ENCODE measurements at places on chromosomes 12 and 14.

DNA sequence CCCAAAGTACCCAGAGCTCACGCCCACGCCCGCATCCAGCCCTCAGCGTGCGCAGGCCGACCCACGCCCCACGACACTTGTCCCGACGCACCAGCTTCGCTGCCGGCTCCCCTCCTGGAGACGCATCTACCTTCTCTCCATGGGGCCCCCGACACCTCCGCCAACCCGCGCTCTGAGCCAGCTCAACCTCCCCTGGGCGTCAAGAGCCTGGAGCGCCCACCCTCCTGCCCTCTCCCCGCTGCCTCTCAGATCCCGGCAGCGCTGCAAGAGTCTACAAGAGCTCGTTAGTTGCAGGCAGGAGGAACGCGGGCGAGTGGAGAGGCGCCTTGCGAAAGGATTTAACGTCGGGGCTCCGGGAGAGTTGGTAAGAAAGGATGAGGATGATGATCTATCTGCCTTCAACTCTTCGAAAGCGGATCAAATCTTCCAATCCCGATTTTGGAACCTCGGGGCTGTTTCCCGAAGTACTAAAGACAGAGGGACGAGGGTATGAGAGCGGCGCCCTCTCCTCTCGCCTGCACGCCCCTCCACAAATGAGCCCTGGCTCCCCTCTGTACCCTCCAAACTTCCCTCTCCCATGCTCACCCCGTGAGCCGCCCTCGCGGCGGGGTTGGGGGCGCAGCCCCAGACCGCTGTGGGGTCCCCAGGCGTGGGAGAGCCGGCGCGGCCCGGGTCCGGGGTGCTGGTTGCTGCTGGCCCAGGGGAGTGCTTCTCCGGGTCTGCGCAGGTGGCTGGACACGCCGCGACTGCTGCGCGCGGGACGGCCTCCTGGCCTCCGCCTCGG lies 979 bp downstream of the LTBP2 start:
- DNase-seq: no peak

- DNase-seq: no peak
These were observed at the start of gene PMCH for GRCh38 chr12:102197789-102198188. Gene PMCH, minus strand, starts transcription at chr12:102197833. Its CDS starts 63 bp downstream, at chr12:102197770.

DNA sequence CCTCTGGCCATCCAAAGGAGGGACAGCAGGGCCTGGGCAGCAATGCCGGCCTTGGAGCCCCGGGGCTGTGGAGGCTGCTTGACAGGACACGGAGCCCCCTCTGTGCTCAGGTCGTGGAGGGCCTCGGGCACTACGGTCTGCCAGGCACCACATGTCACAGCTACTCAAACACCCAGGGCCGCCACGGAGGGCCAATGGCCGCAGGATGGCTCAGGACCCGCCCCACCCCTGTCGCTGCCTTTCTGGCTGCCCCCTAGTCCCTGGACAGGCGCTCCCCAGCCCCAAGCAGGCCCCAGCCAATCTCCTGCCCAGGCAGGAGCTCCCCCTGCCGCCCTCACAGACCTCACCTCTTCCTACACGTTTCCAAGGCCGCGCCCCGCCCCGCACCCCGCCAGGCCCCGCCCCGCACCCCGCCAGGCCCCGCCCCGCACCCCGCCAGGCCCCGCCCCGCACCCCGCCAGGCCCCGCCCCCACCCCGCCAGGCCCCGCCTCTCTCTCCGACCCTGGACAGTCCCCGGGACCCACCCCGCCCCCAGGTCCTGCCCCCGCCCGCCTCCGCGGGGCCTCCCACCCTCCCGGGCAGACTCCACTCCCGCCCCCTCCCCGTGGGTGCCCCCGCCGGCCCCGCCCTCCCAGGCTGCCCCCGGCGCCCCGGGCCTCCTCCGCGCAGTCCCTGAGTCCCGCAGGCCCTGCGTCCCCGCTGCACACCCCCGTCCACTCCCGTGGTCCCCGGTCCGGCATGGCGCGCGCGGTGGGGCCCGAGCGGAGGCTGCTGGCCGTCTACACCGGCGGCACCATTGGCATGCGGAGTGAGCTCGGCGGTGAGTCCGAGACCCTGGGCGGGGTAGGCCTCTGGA lies at the start of gene ASPG:
TSS of gene ASPG (plus strand) at position 669 of the 857 bp plus-strand sequence. CDS start at position 740, 71 bp downstream.
- DNase-seq: no peak

DNA sequence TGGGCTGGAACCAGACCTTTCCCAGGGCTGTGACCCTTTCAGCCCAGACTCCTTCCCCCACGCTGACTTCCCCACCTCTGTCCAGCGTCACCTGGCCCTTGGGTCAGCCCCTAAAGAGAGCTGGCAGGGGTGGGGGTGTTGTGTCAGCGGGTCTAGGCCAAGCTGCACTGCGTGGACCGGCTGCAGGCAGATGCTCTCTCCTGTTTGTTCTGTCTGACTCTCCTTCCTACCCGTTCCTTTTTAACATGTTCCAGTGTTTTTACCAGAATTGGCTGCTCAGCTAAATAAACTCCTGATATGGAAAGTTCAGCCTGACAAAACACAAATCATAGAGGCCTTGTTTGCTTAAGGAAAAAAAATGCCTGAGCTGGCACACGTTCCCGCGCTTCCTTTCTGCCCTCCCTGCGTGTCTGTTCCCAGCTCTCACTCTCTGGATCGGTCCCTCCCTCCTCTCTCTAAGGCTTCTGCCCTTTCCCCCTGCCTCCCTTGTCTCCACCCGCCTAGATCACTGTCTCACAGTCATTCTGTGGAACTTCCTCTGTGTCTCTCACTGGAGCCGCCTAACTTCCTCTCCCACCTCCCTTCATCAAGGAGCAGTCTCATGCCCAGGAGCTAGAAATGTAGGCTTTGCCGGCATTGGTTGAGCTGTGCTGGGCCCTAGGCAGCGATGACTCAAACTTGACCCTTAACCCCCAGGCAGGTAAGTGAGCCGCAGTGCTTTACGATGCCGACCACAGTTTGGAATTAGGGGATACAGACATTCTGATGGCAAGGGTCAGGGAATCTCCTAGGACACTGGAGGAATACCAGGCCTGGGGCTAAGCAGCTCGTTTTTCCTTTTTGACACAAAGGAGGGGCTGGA lies 15.5 kb upstream of the MLXIP start:
- no peak for DNase-seq

- no peak for DNase-seq
These were observed 1435.9 kb upstream of the TMEM132C start for GRCh38 chr12:126830778-126831680.

DNA sequence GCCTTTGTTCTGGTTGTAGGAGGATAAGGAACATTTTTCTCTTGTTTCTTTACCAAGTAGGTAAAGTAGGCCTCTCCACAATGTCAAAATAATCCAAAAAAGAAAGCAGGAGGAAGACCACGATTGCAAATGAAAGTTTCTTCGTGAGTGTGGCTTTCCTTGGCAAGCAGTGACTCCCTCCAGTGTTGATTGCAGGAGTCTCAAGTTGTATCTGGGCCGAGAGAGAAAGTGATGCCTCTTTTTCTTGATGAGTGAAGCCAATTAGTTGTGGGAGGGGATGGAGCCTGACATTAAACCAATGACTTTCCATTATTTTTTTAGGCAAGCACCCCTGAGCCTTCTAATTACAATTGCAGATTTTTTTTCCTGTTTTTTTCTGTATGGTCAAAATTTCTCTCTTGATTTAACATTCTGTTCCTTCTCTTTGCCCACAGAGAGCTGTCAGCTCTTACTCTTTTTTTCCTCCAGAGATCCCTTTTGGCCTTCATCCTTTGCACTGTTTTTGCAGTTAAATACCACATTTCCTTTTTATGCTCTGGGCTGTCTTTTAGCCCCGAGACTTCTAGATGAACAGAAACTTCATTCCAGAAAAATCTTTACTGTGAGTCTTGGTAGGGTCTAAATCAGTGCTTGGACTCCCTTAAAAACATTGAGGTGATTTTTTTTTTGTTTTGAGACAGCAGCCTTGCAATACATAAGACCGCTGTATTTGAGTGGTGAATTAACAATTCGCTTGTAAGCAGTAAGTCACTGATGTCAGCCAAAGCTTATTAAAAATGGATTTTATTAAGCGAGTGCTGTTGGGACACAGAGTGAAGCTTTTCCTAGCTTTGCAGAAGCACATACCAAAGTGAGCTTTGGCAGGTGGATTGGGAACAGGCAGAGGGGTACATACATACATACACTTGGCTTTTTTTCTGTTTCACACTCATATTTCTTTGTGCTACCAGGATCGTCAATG lies 15.8 kb downstream of the FBXW8 start:
- DNase-seq: no peak

GRCh38 chr14:35034440-35034833 lies 11.6 kb upstream of the FAM177A1 start:
- DNase-seq: no peak

DNA sequence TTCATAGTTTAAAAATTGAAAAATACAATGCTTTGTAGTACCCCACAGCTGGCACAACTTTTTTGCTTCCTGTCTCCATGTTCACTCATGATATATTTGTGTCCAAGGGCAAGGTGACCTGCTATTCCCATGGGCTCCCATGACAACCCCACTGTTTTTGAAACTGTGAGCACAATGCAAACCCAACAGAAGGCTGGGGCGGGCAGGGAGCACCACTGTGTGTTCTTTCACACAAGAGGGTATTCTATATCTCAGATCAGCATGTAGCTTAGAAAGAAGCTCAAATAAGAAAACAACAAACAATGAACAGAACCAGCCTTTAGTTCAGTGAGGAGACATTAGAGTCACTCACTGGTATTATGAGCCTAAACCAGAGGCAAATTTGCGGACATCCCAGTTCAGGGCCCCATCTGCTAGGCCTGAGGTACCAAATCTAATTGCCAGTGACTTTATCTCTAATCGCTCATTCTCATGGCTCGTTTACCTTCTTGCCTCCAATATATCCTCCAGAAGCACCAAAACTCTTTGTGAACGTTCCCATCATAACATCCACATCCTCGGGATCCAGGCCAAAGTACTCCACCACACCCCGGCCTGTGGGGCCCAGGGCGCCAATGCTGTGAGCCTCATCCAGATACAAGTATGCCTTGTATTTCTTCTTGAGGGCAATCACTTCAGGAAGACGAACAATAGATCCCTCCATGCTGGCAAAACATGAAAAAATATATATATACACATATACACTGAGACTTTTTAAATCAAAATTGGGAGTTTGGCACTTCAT lies 56.4 kb upstream of the ISM2 start:
- no peak for DNase-seq

DNA sequence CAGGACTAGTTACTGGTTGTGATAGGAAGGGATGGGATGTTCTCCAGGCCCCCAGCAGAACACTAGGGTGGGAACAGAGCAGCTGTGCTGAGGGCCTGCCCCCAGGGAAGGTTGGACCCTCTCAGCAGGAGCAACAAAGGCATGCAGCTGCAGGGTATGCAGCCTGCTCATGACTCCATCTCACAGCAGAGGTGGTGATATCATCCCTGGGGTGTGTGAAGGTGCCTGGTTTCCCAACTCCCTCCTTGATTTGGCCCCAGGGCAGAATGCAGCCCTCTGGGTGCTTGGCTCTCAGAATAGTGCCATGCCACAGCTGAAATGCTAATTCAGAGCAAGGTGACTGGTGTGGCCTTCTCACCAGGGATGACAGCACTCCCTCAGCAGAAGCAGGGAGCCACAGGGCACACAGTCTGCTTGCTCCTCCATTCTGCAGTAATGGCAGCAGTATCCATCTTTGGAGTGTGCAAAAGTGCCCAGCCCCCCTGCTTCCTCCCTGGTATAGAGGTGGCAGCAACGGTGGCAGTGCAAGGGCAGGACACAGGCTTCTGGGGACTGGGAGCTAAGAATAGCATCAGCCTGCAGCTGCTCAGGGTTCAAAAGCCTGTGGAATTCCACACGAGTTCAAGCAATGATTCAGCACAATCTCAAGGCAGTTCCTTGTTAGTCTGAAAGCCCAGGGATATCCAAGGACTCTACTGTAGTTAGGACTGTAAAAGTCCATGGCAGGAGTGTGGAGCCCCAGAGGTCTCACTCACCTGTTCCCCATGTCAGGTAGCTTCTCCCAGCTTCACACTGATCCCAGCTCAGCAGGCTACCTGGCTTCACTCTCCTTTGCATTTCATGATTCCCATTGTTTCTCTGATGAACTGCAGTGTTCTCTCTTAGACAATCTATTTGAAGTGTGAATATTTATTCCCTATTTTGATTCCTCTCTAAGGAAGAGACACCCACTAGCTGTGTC lies 298.1 kb upstream of the FOXG1 start:
- no peak for DNase-seq

- no peak for DNase-seq
These were observed 9.5 kb downstream of the ACIN1 start for GRCh38 chr14:23085458-23085857.

DNA sequence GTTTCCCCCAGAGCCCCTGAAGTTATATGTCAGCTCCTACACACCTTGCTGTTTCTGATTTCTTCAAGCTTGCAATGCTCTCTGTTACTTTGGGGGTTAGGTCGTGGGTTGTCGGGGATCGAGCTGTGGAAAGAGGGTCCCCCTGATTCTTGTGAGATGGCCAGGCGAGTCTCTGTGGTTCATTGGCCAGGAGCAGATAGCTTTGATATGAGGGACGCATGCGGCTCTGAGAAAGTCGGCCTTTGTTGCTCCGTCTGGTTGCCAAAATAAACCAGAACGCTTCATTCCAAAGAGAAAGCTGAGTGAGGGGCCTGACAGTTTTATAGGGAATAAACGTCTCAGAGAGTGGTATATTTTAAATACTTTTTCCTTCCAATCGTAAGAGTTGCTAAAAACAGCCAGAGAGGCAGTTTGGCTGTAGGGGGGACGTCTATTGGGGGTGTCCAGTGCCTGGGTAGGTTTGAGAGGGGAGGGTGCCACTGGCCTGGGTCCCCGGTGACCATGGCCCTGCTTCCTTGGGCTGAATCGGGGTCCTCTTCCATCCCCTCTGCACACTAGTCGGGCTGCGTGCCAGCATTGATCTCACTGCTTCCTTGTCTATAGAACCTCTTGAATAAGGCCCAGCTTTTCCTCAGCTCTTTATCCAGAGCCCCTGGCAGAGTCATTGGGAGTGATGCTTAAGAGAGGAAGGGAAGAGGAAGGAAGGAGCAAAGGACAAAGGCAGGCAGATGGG lies 18.9 kb downstream of the CCND2 start:
- DNase-seq: no peak

DNA sequence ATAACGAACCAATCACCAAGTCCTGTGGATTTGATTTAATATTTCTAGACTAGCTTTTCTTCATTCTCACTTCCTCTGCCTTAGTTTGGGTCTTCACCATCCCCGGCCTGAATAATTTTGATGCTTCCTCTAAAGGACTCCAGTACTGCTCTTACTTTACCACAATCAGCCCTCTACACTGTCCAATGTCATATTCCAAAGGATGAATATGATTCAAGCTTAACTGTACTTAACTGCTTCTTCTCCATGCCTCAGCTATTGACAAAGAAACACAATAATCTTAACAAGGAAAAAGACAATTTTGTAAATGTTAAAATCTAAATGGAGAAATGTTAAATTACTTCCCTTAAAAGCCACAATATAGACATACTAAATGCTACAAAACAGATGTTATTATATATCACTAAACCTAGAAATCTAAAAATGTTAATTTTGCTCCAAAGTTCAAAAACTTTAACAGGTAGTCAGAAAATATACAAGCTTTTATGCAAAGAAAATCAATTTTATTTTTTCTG lies 70.2 kb downstream of the STXBP6 start:
- no peak for DNase-seq

- no peak for DNase-seq
These were observed 714.1 kb upstream of the TMEM132C start for GRCh38 chr12:127552838-127553237.

DNA sequence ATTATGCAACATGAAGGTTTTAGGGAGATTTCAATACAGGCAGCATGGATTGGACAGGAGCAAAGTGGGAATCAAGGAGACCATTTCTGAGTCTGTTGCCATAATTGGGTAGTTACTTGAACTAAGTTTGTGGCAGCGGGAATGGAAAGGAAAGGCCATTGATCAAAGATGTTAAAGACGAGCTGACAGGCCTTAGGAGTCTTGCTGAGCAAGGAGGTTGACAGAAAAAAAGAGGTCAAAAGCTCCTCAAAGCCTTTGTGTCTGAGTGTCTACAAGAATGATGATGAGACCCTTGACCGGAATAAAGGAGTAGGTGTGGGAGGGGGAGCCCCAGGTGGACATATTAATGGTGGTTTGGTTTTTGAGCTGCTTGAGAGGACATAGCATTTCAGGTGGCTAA lies 9.4 kb downstream of the PLEKHA5 start:
- no peak for DNase-seq

Data from GM04504 (cell line).